Stimulated activated CD4-positive, alpha-beta T cell treated with anti-CD3 and anti-CD28 coated beads, Interleukin-1b, Interleukin-23, amount 100 ng/mL, for 24 hours (primary cell): ENCODE measurements at places on chromosomes 16 and 17.

DNA sequence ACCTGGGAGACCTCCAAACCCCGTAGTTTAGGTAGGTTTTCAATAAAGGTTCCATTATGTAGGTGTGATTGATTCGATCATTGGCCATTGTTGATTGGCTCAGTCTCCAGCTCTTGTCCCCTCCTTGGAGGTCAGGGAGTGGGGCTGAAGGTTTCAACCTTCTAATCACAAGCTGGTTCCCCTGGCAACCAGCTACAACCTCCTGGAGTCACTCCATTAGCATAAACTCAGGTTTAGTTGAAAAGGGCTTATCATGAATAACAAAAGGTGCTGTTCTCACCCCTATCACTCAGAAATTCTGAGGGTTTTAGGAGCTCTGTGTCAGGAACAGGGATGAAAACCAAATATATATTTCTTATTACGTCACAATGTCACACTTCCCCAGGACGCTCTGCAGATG lies 28.5 kb downstream of the TMEM132E start:
- no peak for DNase-seq

DNA sequence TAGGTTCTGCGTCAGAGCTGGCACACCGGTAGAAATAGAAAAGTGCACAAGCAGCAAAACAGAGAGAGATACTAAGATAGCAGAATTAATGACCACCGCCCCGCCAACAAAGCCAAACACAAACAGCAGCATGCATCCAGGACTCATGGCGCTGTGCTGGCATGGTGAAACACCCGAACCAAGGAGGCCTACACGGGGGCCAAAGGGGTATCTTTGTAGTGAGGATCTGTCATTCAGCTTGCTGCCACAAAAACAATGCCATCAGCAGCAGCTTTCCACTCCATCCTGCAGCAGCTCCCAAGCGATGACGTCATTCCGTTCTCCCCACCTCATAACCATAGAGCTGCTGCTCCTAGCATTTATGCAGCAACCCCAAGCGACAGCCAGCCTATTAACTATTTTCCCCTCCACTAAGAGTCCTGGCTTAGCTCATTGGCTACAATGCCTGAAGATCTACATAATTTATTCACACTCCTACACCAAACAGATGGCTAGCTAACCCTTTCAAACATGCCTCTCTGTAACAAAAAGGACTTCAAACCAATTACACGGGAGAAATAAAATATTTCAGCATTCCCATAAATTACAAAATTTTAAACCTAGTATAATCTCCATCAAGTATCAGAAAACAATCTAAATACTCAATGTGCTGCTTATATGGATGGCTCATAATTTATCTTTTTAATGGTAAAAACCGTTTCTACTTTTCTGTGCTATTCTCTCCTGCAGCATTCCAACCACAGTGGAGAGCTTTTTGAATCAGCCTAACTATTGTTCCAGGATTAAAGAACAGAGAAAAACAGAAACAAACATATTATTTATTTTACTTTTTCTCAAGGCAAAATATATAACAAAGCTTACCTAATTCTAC lies 73.9 kb downstream of the SPAG9 start:
- DNase-seq = no peak

DNA sequence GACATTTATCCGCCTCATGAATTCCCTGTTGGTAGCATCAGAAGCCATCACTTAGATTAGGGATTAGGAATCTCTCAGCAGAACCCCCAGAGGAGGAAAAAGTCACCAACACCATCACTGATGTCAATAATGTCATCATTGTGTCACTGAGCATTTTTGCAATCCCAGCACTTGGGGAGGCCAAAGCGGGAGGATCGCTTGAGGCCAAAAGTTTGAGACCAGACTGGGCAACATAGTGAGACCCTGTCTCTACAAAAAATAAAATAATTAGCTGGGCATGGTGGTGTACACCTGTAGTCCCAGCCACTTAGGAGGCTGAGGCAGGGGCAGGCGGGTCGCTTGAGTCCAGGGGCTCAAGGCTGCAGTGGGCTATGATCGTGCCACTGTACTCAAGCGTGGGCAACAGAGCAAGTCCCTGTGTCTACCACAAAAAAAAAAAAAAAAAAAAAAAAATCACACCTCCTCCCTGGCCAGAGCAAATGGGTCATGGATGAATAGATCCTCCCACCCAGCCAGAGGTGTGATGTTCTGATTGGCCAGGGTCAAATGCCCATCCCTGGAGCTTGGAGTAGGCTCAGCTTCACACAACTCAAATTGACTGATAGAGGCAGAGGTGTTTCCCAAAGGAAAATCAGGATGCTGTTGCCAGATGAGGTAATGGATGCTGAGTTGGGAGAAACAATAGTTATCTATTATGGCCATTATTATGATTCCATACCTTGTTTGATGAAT lies 31.6 kb downstream of the VWA3A start:
- DNase-seq = no peak

- peak; percentile 34 for DNase-seq
These were observed 707 bp downstream of the NUFIP2 start for GRCh38 chr17:29292992-29293889.

GRCh38 chr17:36623281-36623680 lies 21.9 kb downstream of the MRM1 start:
- no peak for DNase-seq

- no peak for DNase-seq
These were observed 48.6 kb upstream of the MYH10 start for GRCh38 chr17:8679126-8679525.

GRCh38 chr16:86748652-86749051 lies 170.3 kb downstream of the FOXL1 start:
- DNase-seq = no peak

GRCh38 chr16:66578651-66579531 lies at the start of gene CMTM2:
Gene CMTM2 (plus strand): TSS chr16:66579463. CDS start chr16:66579608, 145 bp downstream.
- DNase-seq = no peak

- no peak for DNase-seq
These were observed 2.5 kb downstream of the KNOP1 start for GRCh38 chr16:19715566-19715965.

GRCh38 chr17:2977157-2977556 lies 86.2 kb downstream of the OR1D5 start:
- no peak for DNase-seq

GRCh38 chr17:43416998-43417890 lies 18.5 kb downstream of the ARL4D start:
- DNase-seq = no peak

GRCh38 chr16:2333772-2334379 lies 6.7 kb downstream of the ABCA3 start:
- no peak for DNase-seq

GRCh38 chr17:56727876-56728617 lies 105.7 kb downstream of the C17orf67 start:
- no peak for DNase-seq

GRCh38 chr17:20988001-20988636 lies 54.7 kb downstream of the USP22 start:
- DNase-seq = no peak

GRCh38 chr17:40699371-40699770 lies 4.2 kb downstream of the KRT24 start:
- DNase-seq = no peak

GRCh38 chr16:85042167-85042526 lies 14.6 kb downstream of the KIAA0513 start:
- DNase-seq = no peak

GRCh38 chr16:73047536-73048291 lies at the start of gene ZFHX3:
Gene ZFHX3 (minus strand): TSS chr16:73048128. CDS start chr16:72960145, 87,983 bp downstream.
- no peak for DNase-seq

DNA sequence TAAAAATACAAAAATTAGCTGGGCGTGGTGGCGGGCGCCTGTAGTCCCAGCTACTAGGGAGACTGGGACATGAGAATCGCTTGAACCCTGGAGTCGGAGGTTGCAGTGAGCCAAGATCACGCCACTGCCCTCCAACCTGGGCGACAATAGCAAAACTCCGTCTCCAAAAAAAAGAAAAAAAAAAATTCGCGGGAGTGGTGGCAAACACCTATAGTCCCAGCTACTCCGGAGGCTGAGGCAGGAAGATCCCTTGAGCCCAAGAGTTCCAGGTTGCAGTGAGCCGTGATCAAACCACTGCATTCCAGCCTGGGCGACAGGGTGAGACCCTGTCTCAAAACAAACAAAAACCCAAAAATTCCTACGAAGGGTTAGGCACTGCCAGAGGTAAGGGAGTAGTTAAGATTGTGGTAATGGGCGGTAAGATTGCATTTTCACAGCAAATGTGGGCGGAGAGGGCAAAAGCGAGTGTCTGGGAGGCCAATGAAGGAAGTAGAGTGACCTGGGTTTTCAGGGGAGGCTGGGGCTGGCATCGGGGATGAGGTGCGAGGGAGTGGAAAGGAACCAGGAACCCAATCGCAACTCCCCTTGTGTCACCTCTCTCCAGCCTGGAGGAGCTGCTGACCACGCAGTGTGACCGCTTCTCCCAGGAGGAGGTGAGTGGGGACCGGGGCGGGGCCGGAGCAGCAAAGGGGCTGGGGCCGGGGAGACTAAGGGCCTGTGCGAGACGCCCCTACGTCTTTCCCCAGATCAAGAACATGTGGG lies 2.6 kb downstream of the MYL11 start:
- DNase-seq = no peak

GRCh38 chr16:19213885-19214284 lies 45.8 kb downstream of the SYT17 start:
- DNase-seq = no peak

DNA sequence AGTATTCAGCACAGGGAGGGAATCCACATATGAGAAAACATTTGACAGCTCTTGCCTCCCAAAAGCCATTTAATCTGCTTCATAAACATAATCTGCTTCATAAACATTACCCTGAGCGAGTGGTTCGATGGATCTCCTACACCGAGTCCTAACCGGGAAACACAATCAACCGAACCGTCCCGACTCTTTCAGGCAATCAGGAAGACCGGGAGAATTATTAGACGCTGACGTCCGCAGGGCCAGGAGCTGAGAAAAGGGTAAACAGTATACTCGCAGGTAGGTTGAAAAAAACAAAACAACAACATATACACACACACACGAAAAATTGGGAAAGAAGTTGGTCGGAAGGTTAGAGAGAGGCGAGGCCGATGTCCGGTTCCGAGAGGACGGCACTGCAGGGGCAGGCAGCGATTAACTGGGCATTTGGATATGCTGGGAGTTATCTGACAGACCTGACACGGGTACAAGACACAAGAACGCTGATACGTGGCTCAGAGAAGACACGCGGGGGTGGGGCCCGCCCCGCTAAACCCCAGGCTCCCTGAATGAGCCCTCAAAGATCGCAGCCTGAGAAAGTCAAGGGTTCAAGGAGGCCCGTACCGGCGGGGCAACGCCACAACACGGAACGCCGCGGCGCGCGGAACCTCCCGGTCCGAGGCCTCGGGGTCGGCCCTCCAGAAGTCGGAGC lies 585 bp downstream of the AP1G1 start:
- DNase-seq = no peak

GRCh38 chr17:74326506-74326905 lies 480 bp downstream of the KIF19 start:
- no peak for DNase-seq

DNA sequence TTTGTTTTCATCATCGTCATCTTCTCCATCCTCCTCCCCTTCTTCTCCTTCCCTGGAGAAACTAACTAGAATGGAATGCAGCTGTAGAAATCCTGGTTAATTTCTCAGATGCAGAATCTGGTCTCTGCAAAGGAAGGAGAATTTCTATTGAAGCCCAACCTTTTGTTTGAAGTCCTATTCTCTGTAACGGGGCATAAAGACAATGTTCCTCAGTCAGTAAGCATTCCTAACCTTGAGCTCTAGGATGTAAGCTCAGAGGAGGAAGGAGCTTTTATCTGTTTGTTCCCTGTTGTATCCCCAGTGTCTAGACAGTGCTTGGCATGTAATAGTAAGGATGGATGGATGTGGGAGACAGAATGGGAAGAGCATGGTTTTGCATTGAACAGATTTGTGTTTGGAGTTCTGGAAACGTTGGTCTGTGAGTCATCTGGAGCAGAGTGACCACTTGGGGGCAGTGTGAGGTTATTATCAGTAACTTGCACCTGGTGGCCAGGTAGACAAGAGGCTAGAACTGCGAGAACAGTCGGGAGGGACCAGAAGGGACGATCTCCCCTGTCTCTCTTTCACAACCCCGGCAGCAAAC lies 363.7 kb downstream of the SNX29 start:
- DNase-seq = no peak

DNA sequence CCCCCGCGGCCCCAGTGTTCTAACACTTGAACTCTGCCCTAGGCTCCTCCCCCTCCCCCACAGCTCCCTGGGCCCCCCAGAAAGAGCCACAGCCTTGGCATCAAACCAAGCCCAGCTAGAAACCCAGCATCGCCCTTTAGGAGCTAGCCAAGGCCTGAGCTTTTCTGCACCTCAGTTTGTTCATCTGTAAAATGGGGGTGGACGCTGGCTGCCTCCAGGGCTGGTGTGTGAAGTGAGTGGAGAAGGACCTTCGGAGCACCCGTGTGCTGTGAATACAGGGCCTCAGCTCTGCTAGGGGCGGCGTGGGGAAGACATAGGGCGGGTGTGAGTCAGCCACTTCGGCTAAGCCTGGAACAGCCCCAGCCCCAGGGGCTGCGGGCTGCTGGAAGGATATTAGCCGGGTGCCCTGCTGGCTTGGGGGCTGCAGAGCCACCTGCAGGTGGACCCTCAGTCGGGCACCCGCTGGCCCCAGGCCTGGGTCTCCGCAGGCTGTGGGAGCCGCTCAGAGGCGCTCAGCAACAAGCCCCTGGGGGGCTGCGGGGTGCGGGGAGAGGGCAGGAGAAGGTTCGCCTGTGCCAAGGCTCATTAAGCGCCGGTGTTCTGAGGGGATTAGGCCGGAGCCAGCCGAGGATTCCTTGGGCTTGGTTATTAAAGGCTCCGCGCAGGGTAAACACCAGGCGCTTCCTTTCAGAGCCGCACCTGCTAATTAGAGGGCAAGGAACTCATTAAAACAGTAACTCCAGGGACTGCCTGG lies 217.0 kb upstream of the CIBAR2 start:
- no peak for DNase-seq

DNA sequence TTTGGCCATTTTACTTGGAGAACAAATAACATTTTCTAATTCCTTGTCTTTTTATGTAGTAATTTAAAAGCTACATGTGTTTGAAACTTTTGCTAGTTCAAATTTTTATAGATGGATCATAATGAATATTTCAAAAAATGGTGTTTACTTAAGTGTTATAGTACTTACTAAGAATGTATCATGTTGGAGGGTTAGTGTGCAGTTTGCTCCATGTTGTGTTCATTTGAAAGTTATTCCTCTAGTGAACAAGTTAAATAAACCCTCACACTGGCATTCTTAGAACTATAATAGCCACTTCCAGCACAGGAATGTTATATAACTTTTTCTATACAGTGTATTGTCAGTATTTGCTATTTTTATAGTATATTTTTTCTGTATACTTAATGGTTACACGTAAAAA lies 62.8 kb downstream of the MRTFB start:
- DNase-seq = no peak

- DNase-seq = peak; percentile 65
These were observed 107.1 kb downstream of the AMFR start for GRCh38 chr16:56317998-56318826.

GRCh38 chr16:48317026-48317425 lies 68.2 kb downstream of the SIAH1 start:
- no peak for DNase-seq

DNA sequence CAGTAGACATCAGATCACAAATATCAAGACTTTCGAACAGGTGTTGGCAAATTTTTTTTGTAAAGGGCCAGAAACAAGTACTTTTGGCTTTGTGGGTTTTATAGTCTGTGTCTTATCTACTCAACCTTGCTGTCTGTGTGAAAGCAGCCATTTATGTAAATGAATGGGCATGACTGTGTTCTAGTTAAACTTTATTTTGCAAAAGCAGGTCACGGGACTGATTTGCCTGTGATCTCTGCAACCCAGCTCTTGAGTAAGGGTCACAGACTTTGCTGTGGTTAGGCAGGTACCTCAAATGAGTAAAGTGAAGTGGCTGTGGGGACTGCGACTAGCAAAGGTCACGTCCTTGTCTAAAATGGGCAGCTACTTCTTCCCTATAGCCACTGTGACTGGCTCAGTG lies 136.5 kb downstream of the FTO start:
- no peak for DNase-seq
